ENCODE measurements at places on chromosomes 11 and 22.

DNA sequence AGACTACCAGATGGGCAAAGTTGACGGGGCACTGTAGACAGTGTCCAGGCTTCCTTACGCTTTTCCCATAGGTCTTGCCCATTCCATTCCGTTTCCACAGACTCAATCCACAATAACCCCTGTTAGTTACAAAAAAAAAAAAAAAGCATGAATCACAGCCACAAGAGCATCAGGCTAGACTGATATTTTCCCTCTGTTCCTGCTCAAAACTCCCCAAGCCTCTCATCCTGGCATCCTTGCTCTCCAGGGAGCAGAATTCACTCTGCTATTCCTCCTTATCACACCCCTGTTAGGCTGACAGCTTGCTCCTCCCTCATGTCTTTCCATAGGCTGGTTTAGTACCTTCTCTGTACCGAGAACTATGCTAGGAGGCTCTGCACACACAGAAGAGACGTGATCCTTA, 42.2 kb downstream of the TMEM123 start:
- no peak for DNase-seq

DNA sequence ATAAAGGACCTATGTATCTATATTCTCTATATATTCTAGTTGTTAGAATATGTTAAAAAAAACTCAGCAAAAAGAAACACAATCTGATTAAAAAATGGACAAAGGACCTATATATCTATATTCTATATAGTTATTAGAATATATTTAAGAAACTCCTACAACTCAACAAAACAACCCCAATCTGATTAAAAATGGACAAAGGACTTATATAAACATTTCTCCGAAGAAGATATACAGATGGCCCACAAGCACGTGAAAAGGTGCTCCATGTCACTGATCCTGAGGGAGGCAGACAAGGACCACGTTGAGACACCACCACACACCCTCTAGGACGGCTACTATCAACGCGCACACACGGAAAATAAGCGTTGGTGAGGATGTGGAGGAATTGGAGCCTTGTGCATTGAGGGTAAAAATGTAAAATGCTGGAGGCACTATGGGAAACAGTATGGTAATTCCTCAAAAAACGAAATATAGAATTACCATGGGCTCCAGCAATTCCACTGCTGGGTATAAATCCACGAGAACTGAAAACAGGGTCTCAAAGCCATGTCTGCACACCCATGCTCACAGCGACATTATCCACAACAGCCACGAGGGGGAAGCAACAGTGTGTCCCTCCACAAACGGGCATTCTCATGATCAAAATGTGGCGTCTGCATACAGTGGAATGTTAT, 22.7 kb downstream of the YPEL1 start:
- peak; percentile 61 for DNase-seq

DNA sequence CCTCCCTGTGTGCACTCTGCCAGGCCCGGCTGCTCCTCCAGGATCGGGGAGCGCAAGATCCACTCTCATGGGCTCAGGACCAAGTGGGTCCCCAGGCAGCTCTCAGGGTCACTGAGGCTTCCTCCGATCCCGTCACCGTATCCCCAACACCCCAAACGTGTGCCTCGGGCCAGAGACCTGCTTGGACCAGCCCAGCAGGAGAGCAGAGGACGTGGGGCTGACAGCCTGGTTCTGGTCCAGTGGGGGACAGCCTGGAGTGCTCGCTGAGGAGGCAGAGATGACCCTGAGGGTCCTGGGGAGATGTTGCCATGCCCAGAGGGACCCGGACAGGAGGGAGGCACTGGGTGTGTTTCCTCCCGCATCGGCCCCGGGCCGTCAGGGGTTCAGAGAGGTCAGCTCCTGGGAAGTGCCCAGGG, 1402.6 kb downstream of the BRD1 start:
- DNase-seq = no peak

DNA sequence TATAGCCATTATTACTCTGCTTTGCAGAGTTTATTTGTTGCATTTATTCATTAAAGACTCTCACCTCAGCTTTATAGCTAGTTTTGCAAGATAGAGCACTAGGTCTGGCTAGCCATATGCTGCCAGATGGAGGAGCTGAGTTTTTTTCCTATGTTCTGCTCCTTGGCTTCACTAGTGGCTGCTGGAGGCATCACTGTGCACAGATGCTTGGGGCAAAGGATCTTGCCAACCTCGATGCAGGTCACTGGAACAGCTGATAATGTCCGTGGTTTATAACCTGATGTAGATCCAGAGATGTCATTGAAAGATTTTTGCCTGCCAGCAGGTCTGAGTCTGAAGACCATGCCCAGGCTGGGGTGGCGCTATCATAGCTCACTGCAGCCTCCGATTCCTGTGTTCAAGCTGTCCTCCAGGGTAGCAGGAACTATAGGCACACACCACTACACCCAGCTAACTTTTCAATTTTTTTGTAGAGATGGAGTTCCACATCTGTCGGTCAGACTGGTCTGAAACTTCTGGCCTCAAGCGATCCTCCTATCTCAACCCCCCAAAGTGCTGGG, 63.2 kb downstream of the PACS1 start:
- no peak for DNase-seq

DNA sequence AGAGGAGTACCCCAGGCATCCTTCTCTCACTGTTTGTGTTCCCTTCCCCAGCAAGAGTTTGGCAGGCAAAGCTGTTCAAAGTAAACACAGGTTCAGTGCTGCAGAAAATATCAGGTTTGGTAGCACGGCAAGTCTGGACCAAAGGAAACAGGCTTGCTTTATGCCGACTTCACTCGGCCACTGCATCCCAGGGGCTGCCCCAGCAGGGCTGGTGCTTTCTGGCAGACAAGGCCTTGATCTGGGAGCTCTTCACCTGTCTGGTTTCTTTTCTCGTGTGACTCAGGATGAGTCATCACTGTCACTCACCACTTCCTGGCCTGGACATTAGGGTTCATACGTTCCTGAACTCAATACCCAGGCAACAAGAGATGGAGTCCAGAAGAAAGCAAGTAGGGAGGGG, 52.6 kb upstream of the NAV2 start:
- DNase-seq = peak; percentile 17

DNA sequence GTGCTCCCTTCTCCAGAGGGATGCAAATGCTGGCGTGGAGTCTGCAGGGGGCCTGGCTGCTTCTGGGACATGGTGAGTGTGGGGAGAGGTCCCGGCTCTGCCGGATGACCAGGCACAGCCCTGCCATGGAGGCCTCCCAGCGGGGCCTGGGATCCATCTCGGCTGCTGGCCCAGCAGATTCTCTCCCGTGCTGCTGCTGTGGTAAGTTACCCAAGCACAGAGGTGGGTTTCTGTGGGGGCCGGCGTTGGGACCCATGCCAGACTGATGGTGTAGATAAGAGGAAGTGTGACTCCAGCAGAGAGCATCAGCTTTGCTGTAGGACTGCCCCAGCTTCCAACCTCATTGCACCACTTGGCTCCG, 147.5 kb upstream of the B3GAT1 start:
- DNase-seq = no peak

GRCh38 chr11:114308689-114309089, 12.5 kb downstream of the NNMT start:
- no peak for DNase-seq

All from CD4-positive, alpha-beta T cell treated with Interferon alpha-2 for 1 hour (primary cell).